ENCODE measurements at places on chromosomes 16 and 17. TPM values are rescaled to one million over a fixed set of nuclear protein-coding genes. Genes with fewer than 3 reads are reported as not detected.

APOBR gene
- polyA plus RNA-seq = 0.67 TPM

HS3ST2 gene
- polyA plus RNA-seq = 0.22 TPM

GRCh38 chr17:50802609-50803571 lies 32.5 kb upstream of the WFIKKN2 start:
- DNase-seq = no peak

DNA sequence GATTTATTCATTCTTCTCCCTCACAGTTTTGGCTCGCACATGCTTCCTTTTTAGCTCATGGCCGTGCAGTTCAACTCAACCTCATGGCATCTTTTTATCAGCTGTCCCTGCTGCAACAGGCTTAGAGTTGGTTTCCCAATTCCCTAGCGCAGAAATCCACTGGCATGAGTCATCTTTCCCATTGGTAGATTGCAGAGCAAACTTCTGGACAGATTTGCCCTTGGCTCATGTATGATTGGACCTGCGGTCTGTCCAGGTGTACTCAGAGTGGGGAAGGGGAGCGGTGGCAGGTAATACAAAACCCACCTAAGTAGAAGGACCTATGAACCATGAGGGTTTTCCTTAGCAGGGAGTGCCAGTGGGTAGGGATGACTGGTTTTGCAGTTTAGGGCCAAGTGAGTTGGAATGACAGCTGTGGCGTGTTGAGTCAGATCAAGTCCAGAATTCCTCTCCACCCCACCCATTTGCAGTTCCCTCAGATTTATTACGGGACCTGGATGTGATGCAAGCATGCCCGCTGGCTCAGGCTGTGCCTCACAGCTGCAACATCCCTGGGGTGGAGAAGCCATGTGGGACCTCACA lies 584.7 kb downstream of the WWOX start:
- no peak for DNase-seq

DNA sequence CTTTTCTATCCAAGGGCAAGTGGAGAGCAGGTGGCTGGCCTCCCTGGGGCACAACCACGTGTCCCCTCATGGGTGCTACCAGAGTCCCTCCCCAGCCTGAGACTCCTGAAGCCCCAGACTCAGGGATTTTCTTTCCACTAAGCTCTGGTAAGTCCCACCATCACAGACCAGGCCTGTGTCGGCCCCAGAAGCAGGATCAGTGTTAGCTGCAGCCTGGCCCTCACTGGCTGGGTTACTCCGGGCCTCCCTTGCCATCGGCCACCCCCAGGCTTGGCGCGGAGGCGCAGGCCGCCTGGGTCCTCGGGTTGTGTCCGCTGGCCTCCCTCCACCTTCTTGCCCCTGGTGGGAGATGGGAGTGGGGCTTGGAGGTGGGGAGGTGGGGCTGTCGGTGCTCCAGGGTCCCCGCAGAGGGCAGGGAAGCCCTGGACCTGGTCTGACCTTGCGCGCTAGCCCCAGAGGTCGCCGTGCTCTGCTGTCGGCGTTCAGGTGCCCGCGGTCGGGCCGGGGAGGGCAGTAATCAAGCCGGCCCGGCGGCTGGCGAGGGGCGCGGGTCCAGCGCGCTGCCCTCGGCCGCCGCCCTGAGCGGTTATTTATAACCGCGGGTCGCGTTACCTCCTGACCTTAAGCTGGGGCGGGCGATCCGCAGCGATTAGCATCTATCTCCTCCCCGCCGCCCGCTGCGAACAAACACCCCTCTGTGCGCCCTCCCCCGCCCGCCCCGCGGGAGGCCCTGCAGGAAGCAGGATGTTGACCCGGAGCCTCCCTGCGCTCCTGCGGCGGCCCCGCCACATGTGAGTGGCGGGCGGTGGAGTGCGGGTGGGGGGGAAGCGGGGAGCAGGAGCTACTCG lies 78.1 kb upstream of the TOB1 start:
- DNase-seq = no peak

DNA sequence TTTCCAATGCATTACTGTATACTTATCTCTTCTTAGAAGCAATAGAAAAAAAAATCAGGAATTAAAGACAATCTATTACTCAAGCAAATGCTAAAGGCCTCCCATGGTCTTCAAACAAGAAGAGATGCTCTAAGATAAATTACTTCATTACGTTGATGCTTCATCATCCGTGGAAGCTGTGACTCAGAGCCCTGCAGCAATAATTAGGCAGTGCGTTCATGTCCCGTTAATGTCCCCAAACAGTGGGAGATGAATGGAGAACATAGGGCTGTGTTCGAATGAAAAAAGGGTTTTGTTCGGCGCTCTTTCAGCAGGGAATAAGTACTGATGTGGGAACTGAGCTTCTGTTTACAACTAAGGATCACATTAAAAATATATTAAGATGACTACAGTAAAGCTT lies 15.9 kb upstream of the PDXDC1 start:
- no peak for DNase-seq

DNA sequence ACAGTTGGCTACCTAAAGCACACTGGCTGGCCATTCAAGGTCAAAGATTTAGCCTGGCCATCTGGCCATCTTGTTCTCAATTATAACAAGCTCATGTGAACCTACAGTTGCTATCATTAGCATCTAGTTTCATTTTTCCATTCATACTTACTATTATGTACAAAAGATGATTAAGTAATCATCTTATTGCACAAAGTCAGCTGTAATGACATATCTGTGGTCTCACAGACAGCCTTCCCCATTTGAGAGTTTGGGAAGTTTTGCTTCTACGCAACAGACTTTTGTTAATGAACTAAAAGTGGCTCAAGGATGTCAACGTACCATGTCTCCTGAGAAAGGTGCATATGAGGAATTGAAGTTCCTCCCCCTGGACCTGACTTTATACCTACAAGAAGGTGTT lies 51.3 kb downstream of the HS3ST3B1 start:
- no peak for DNase-seq

All from right renal cortex interstitium (tissue), 3 donors.